HFFc6 (cell line): ENCODE measurements at places on chromosomes 3 and 15. TPM values are rescaled to one million over a fixed set of nuclear protein-coding genes. Genes with fewer than 3 reads are reported as not detected.

FOXL2NB gene
- 0.61 to 4.3 TPM (median 0.66 TPM) in 3 replicates for total RNA-seq

PARP9 gene
- 5.4 to 10.2 TPM (median 6.0 TPM) in 3 replicates for total RNA-seq

GRCh38 chr3:166993015-166993630, 387.0 kb downstream of the ZBBX start:
- no peak for DNase-seq

- no peak for DNase-seq
Measured at GRCh38 chr3:146425341-146425740, 44.0 kb downstream of the PLSCR2 start.

- DNase-seq = peak; percentile 68
Measured at GRCh38 chr15:37789881-37790280, 144.6 kb upstream of the TMCO5A start.

- peak; percentile 57 for DNase-seq
Measured at GRCh38 chr3:159252772-159253384, 451.0 kb downstream of the MFSD1 start.

- DNase-seq = no peak
Measured at GRCh38 chr3:144868506-144868905, 896.9 kb downstream of the DIPK2A start.

- peak; percentile 15 for DNase-seq
Measured at GRCh38 chr3:73086071-73086494, 24.6 kb downstream of the EBLN2 start.

NAALADL2 gene
- total RNA-seq = 11.9 to 13.1 TPM (median 12.3 TPM) in 3 replicates

- no peak for DNase-seq
Measured at GRCh38 chr3:103158183-103158582, 723.4 kb downstream of the ZPLD1 start.

GRCh38 chr15:44716983-44717602, 5.8 kb downstream of the B2M start:
- no peak for DNase-seq

DNA sequence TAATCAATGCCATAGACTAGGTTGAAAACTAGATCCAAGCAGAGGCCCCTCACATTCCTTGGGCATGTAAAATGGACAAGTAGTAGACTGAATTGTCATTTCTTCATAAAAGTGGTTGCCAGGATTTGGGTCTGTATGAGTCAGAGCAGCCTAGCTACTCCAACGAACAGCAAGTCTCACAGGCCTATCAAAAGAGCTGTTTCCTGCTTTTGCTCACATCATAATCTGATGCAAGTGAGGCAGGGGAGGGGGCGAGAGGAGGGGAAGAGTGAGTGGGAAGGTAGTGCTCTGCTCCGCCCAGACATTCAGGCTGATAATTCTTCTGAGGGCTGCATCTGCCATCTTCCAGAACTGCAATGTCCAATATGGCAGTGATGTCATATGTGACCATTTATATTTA, 228.9 kb upstream of the PRICKLE2 start:
- DNase-seq = peak; percentile 54

APEH gene
- 100 to 126 TPM (median 119 TPM) in 3 replicates for total RNA-seq

DNA sequence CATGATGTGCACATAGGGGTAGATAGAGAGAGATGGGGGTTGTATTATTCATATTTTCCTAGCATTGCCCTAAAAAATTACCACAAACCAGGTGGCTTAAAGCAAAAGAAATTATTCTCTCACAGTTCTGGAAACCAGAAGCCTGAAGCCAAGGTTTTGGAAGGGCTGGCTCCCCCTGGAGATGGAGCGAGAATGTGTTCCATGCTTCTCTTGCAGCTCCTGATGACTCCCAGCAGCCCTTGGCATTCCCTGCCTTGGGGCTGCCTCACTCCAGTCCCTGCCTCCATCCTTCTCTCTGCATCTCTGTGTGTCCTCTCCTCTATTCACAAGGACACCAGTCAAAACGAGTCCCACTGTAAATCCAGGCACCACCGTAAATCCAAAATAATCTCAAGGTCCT, 91.5 kb upstream of the FAM174B start:
- no peak for DNase-seq

DNA sequence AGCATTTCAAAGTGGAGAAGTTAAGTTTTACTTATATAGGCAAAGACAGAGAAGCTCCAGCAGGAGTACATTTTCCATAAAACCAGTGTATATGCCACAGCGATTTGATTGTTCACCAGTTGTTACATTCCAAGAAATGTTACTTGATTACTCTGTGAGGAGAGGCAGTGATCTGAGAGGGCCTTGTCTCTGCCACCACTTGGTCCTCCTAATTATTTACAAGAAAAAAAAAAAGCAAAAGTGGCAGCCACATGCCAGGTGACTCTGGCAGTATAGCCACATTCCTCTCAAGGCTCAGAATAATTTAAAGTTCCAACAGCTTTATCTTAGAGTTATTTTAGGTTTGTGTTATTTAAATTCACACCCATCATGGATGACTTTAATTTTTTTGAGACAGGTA, 1077.8 kb downstream of the ZPLD1 start:
- DNase-seq = no peak

DNA sequence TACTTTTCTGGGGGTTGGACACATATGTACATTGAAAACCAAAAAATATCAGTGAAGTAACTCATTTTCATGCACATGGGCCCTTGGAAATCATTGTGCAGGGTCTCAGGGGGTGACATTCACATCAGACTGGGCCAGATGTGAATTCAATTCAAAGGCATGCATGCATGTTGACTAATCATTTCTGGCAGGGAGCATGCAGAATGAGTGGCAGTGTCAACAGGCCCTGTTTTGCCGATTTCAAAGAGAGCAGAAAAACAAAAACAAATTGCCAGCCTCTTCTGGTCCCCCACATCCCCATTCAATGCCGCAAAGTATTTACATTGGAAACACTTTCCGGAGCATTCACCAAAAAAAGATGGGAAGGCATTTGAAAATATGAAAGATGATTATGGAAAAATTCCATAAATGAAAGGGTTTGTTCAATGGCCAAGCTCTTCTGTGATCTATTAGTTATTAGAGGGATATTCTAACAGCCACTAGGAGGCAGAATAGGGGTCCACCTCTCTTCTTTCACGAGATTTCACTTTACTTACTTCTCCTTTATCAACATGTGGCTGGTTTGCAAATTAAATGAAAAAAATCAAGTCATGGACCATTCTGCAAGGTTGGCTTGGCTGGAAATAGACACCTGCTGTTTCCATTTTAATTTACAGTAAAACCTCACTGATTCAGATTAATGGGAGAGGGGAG, 119.9 kb upstream of the FEZF2 start:
- DNase-seq = no peak

DNA sequence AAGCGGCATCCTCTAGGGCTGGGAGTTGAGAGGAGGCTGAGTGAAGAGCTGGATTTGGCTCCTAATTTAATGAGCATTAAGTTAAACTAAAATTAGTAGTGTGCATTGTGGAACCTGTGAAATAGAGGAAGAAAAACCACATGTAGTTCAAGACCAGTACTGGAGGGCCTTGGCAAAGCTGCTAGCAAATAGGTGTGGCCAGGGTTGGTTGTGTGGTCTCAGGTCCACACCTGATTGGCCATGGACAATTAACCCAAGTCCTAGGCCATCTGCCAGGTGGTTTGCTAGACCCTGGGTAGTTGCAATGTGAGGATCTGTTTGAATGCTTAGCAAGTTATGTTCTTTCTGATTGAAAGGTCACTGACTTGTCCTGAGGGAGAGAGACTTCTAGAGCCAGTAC, 275.5 kb downstream of the PDCD6IP start:
- no peak for DNase-seq

- no peak for DNase-seq
Measured at GRCh38 chr3:60187343-60187742, 1063.9 kb downstream of the FHIT start.

INSYN1 gene
- total RNA-seq = 0.40 to 2.4 TPM (median 1.3 TPM) in 3 replicates

GYG1 gene
- total RNA-seq = 74.5 to 84.5 TPM (median 76.4 TPM) in 3 replicates

DNA sequence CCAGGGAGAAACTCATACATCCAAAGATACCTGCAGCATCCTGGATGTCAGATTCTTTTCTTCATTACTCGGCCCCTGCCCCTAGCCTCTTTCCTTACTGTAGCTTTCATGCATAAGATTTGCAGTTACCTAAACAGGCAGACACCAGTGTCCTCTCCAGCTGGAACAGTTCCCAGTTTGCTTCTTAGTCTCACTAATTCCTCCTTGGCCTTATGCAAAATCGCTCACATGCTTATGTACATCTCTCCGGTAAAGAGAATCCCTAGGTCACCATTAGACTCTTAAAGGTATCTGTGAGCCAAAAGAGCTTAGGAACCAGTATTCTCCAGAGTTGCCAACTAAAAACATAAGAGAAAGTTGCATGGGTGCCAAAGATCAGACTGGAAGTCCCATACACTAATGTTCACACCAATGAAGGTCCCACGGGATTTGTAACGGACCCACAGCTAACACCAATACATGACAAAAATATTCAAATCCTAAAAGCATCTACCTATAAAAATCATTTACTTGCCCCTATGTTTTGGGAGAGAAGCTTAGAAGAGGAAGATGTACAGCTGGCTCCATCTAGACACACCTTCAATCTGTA, 66.6 kb downstream of the CBLB start:
- DNase-seq = no peak

RTP4 gene
- not detected in 3 replicates for total RNA-seq

GRCh38 chr3:4739289-4740236, 239.7 kb upstream of the BHLHE40 start:
- DNase-seq = no peak

DNA sequence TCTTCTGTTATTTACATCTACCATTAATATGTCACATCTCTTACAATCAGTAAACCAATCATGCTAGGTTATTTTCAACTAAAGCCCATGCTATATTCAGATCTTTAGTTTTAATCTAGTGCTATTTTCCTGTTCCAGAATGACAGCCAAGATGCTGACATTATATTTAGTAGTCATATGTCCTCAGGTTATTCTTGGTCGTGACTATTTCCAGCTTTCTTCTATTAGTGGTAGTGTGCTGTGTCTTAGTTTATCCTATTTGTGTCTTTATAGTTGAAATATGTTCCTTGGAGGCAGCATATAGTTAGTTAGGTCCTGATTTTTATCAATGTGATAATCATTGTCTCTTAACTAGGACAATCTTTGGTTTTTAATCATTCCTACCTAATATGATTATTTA, 566.5 kb downstream of the CADM2 start:
- no peak for DNase-seq

DNA sequence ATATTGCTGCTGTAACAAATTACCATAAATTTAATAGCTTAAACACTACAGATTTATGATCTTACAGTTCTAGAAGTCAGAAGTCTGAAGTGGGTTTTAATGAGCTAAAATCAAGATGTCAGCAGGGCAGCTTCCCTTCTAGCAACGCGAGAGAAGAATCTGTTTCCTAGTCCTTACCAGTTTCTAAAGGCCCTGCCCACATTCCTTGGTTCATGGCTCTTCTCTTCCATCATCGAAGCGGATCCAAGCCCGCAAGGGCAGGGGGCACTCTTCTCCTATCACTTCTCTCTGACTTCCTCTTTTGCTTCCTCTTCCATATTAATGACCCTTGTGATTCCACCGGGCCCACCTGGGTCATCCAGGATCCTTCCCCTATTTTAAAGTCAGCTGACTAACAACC, 16.1 kb downstream of the MINDY4B start:
- DNase-seq = no peak

DNA sequence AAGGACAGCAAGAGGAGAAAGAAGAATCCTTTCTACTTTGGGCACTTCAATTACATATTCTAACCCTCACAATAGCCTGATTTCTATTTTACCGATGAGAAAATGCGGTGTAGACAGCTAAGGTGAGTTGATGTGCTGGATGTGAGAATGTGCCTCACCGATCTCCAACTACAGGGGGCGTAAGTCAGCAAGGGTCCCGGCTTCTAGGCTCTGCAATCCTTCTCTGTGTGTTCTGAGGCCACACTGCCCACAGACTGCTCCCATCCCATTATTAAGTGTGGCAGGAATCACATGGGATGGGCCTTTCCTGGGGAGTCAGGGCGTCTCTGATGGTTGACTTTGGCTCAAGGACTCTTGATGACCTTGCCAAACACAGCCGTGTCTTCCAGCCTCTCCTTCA, 23.6 kb upstream of the RPL35A start:
- DNase-seq = no peak

DNA sequence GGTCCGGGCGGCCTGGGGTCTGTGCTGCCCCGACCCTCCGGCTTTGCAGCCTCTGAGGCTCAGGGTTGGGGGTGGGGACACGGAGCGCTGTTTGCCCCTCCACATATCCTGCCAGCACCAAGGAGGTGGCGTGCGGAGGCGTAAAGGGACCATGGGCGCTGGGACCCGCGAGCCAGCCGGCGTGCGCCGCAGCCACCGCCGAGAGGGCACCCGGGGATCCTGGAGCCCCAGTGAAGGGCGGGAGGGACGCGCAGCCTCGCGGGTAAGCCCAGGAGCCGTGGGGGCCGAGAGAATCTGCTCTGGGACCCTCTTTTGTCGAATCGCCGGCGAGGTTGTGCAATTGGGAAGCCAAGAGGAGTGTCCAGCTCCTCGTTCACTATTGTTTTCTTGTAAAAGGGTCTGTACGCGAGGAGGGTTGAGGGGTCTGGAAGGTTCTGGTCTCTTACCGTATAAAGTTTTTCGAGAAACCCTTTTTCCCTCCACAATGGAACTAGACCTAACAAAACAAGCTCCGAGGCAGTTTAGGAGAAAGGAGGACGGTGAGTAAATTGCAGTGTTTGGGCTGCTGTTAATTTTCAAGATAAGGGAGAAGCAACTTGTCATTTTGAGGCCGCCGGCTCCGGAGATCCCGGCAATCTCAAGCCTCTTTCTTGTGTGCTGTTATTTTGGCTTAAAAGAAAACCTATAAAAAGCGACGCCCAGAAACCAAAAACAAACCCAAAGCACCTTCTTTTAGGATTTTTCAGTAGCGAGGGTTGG, 29.9 kb upstream of the ST3GAL6 start:
- no peak for DNase-seq

DNA sequence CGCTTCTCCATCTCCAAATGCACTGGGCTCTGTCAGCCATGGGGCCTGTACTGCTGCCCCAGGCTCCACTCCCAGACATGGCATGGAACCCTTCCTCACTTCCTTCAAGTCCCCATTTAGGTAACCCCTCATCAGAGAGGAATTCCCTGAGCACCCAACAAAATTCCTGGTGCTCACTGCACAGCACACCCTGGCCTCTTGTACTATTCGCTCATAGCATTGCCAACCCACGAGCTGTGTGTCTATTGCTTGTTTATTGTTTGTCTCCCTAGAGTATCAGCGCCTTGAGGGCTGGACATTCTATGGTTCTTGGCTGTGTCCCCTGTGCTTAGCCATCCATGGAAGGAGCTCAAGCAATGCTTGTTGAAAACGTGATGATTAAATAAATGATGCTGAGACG, 46.1 kb upstream of the SLCO2A1 start:
- DNase-seq = no peak

GRCh38 chr3:191257286-191257685, 58.2 kb downstream of the OSTN start:
- DNase-seq = no peak

DNA sequence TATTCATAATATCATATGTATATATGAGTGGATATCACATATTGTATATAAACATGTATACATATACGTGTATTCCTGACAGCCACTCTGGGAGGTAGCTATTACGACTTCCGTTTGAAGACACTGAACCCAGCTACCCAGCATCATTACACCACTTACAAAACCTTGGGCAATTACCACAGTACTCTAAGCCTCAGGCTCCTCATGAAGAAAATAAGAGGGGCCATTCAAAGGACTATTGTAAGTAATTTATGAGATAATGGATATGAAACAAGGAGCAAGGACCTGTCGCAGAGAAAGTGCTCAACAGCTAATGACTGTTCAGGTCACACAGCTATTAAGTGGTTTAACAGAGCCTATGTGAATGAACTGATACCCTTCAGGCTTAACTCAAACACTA, 52.4 kb downstream of the KCNMB2 start:
- no peak for DNase-seq
